RPMI8226 (cell line): ENCODE measurements at places on chromosomes 4 and X.

- DNase-seq = no peak
Measured at GRCh38 chr4:94451051-94451694, 569 bp upstream of the PDLIM5 start.

- DNase-seq = no peak
Measured at GRCh38 chr4:157806184-157806583, 366.6 kb downstream of the GASK1B start.

DNA sequence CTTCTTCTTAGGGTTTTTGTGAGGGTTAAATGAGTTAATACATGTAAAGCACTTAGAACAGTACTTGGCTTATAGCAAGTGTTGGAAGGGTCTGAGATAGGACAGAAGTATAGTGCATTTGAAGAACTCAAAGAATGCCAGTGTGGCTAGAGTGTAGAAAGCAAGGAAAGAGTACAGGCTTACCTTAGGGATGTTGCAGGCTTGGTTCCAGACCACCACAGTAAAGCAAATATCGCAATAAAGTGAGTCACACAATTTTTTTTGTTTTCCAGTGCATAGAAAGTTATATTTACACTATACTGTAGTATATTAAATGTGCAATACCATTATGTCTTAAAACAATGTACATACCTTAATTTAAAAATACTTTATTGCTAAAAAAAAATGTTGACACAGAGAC lies 41.3 kb downstream of the KIF4A start:
- no peak for DNase-seq

DNA sequence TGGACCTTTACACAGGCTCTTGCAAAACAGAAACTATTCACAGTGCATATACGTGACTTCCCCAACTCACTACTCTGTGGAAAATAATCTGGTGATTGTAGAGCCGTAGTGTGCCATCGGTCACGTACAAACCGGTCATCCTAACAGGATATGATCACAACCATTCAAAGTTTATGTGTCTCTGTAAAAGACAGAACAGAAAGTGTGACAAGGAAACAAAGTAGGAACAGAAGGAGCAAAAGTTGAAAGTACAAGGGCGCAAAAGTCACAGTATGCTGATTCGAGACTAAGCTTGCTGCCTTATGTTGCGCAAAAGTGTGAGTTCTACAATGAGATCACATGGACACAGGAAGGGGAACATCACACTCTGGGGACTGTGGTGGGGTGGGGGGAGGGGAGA lies 18.6 kb downstream of the MEPE start:
- DNase-seq = no peak

- DNase-seq = no peak
Measured at GRCh38 chrX:121008920-121009319, 23.4 kb upstream of the CT47A1 start.

DNA sequence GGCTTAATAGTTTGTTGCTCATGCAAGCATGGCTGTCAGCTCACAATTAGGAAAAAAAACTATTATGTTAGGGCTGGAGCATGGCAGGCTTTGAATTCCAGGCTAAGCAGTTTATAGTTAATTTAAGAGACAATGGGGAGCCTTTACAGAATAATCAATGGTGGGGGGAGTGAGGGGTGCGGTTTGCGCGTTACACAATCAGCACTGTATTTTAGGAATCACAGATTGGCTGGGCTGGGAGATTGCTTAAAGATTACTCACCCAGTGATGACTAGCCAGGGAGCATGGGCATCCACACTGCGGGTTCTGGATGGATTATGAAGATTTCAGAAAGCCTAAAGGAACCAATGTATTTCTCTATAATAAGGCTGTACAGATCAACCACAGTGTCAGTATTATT lies 186.6 kb downstream of the SOX3 start:
- no peak for DNase-seq
